Smooth muscle cell of the umbilical artery (primary cell): ENCODE measurements at places on chromosomes 16 and 17. TPM values are rescaled to one million over a fixed set of nuclear protein-coding genes. Genes with fewer than 3 reads are reported as not detected.

The CTRL gene
- under 0.01 and 0.51 TPM in 2 replicates for total RNA-seq

The CES4A gene
- 1.3 and 3.0 TPM in 2 replicates for total RNA-seq

The FMNL1 gene
- 1.9 and 2.7 TPM in 2 replicates for total RNA-seq

The SYNGR3 gene
- 3.6 and 7.3 TPM in 2 replicates for total RNA-seq

The PYDC1 gene
- not detected in 2 replicates for total RNA-seq

The CSH1 gene
- not detected in 2 replicates for total RNA-seq

The CACNG3 gene
- total RNA-seq, result not detected in 2 replicates

The ZACN gene
- under 0.01 TPM in 1 of 2 replicates, not detected in the other for total RNA-seq

The CARD14 gene
- total RNA-seq, result 0.09 TPM in 1 of 2 replicates, not detected in the other

The KCNJ16 gene
- not detected in 2 replicates for total RNA-seq

The TBC1D16 gene
- total RNA-seq, result 38.3 and 63.0 TPM in 2 replicates

The NPLOC4 gene
- 94.1 and 131 TPM in 2 replicates for total RNA-seq

The NPB gene
- total RNA-seq, result 0.51 and 1.5 TPM in 2 replicates

The SLC35G6 gene
- not detected in 2 replicates for total RNA-seq

The RTN4RL1 gene
- 0.05 TPM in 1 of 2 replicates, not detected in the other for total RNA-seq

The CTRB1 gene
- total RNA-seq, result not detected in 2 replicates

The RBFOX1 gene
- not detected in 2 replicates for total RNA-seq

The MPP3 gene
- 16.3 and 17.7 TPM in 2 replicates for total RNA-seq

The ERN1 gene
- total RNA-seq, result 27.4 and 41.6 TPM in 2 replicates

The CPNE7 gene
- total RNA-seq, result 14.8 and 27.5 TPM in 2 replicates

The CCL7 gene
- total RNA-seq, result 2.5 and 4.8 TPM in 2 replicates

The CES1 gene
- total RNA-seq, result 0.30 TPM in 1 of 2 replicates, not detected in the other

The ETV4 gene
- total RNA-seq, result 0.59 and 4.9 TPM in 2 replicates

The PLEKHG4 gene
- total RNA-seq, result 13.1 and 28.2 TPM in 2 replicates

The OR3A3 gene
- not detected in 2 replicates for total RNA-seq

The KCNJ12 gene
- total RNA-seq, result 0.89 and 1.5 TPM in 2 replicates

The KRT32 gene
- 0.09 TPM in 1 of 2 replicates, not detected in the other for total RNA-seq

The PPP1R27 gene
- 0.09 TPM in 1 of 2 replicates, not detected in the other for total RNA-seq

The TRIM25 gene
- 14.8 and 23.8 TPM in 2 replicates for total RNA-seq

The SMTNL2 gene
- under 0.01 TPM in 1 of 2 replicates, not detected in the other for total RNA-seq

The CSH2 gene
- not detected in 2 replicates for total RNA-seq

The C17orf78 gene
- total RNA-seq, result not detected in 2 replicates

The NOD2 gene
- total RNA-seq, result under 0.01 TPM in 1 of 2 replicates, not detected in the other

The PHKB gene
- total RNA-seq, result 102 and 112 TPM in 2 replicates

The JUP gene
- 12.8 and 32.9 TPM in 2 replicates for total RNA-seq

The TBC1D3E gene
- total RNA-seq, result 0.59 TPM in 1 of 2 replicates, not detected in the other

The BAHCC1 gene
- total RNA-seq, result 3.0 and 9.0 TPM in 2 replicates

The CLDN7 gene
- total RNA-seq, result 0.60 TPM in 1 of 2 replicates, not detected in the other

The NFATC3 gene
- total RNA-seq, result 8.3 and 12.4 TPM in 2 replicates

The CD300LB gene
- not detected in 2 replicates for total RNA-seq

The PRAC1 gene
- total RNA-seq, result not detected in 2 replicates

The ALOX15B gene
- not detected in 2 replicates for total RNA-seq

The SIRT7 gene
- total RNA-seq, result 13.1 and 20.2 TPM in 2 replicates

The CBX2 gene
- 0.89 and 3.8 TPM in 2 replicates for total RNA-seq

The CBLN1 gene
- total RNA-seq, result not detected in 2 replicates

The SLC47A1 gene
- 0.97 TPM in 1 of 2 replicates, not detected in the other for total RNA-seq

The KRT12 gene
- not detected in 2 replicates for total RNA-seq

The USH1G gene
- total RNA-seq, result not detected in 2 replicates

The CCL3 gene
- total RNA-seq, result not detected in 2 replicates

The PRR15L gene
- not detected in 2 replicates for total RNA-seq

The BEAN1 gene
- total RNA-seq, result 0.09 TPM in 1 of 2 replicates, not detected in the other

The CX3CL1 gene
- under 0.01 and 0.18 TPM in 2 replicates for total RNA-seq

The PRPSAP2 gene
- 45.4 and 61.6 TPM in 2 replicates for total RNA-seq

The NHLRC4 gene
- 0.97 and 1.5 TPM in 2 replicates for total RNA-seq

The FGF11 gene
- 5.3 and 7.2 TPM in 2 replicates for total RNA-seq

The CPHXL2 gene
- not detected in 2 replicates for total RNA-seq

The SCN4A gene
- total RNA-seq, result not detected in 2 replicates

The KRT33A gene
- not detected in 2 replicates for total RNA-seq
